ENCODE measurements at places on chromosomes 6 and 20.

DNA sequence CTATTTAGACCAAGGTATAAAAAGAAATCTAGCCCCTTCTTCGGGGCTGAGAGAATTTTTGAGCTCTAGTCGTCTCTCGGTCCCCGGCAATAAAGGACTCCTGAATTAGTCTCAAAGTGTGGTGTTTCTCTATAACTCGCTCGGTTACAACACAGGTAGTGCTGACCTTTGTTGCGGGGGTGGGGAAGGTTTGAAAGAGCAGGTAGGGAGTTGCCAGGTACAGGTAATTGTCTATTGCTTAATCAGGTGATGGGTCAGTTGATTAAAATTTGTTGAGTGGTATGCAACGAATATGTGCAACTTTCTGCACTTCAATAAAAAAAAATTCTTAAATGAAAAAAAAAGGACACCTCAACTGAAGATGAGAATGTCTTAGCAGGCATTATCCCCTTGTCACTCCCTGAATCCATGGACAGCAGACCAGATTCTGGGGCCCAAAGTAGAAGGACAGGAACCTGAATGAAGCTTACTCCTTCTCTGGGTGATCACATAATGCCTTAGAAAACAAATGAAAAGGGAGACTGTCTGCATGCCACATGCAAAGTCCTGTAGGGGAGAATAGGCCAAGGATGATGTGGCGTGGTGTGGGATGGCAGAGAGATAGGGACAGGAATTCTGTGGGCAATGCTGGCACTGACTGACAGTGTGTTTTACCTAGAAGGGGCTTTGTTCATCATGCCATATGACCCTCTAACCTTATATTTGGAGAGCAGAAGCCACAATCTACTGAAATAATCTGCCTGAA, 157.6 kb upstream of the OLIG3 start:
- DNase-seq = no peak

- DNase-seq = no peak
These were observed 89.1 kb downstream of the PREX1 start for GRCh38 chr20:48738399-48739304.

DNA sequence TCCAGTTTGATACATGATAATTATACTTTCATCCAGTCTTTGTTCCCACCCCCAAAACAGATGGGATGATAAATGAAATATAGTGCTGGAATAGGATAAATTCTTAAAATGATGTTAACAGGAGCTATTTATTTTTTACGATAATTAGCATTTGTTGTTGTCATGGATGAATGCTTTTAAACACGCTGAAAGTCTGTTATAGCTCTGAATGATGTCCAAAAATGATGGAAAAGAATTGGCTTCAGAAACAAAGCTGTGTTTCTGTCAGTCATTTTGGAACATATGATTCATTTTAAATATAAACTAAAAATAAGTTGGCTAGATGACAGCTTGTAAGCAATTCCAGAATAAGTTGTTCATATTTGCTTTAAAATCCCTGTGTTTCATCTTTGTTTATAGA, 237.4 kb downstream of the GRIK2 start:
- no peak for DNase-seq

GRCh38 chr20:63183422-63184146, 32.3 kb downstream of the YTHDF1 start:
- DNase-seq = peak; percentile 50
